ENCODE measurements at places on chromosomes 4 and X. TPM values are rescaled to one million over a fixed set of nuclear protein-coding genes. Genes with fewer than 3 reads are reported as not detected.

The HSD17B10 gene
- 203 TPM for total RNA-seq

The SSX5 gene
- not detected for total RNA-seq

The FAM133A gene
- total RNA-seq: 0.94 TPM

The TMEM271 gene
- not detected for total RNA-seq

The BRS3 gene
- total RNA-seq: not detected

The RWDD4 gene
- total RNA-seq: 19.7 TPM

The SPACA5 gene
- total RNA-seq: not detected

The EPHA5 gene
- total RNA-seq: 0.48 TPM

The REPS2 gene
- total RNA-seq: 0.85 TPM

The TMPRSS11A gene
- not detected for total RNA-seq

The FAM47C gene
- total RNA-seq: not detected

The TMSB4X gene
- 5,420 TPM for total RNA-seq

The CDS1 gene
- total RNA-seq: 0.48 TPM

The EDA gene
- total RNA-seq: 0.41 TPM

The FOXR2 gene
- total RNA-seq: not detected

The MCF2 gene
- 0.10 TPM for total RNA-seq

The MAD2L1 gene
- total RNA-seq: 47.2 TPM

The CCNB3 gene
- total RNA-seq: 1.3 TPM

The ABCG2 gene
- 19.1 TPM for total RNA-seq

The SMIM10L2A gene
- 0.21 TPM for total RNA-seq

The SLC2A9 gene
- total RNA-seq: 0.98 TPM

The IL21 gene
- not detected for total RNA-seq

The PTCHD1 gene
- not detected for total RNA-seq

The TLR8 gene
- total RNA-seq: not detected

The CWH43 gene
- not detected for total RNA-seq

The PLP1 gene
- not detected for total RNA-seq

The HSFX3 gene
- not detected for total RNA-seq

The ERAS gene
- total RNA-seq: not detected

The COX18 gene
- total RNA-seq: 6.4 TPM

The TACC3 gene
- total RNA-seq: 88.2 TPM

The PDLIM3 gene
- total RNA-seq: 0.12 TPM

The NIPAL1 gene
- total RNA-seq: 0.65 TPM

The DCUN1D4 gene
- 14.5 TPM for total RNA-seq

The PNCK gene
- 0.13 TPM for total RNA-seq

The TMSB15B gene
- total RNA-seq: 5.8 TPM

The GAGE13 gene
- total RNA-seq: not detected

The QRFPR gene
- not detected for total RNA-seq

The XK gene
- 0.31 TPM for total RNA-seq

The HTN3 gene
- total RNA-seq: not detected

The NUDT10 gene
- 0.98 TPM for total RNA-seq

The UGDH gene
- total RNA-seq: 248 TPM

The ZDHHC15 gene
- not detected for total RNA-seq

The SHISA3 gene
- not detected for total RNA-seq

The CFAP47 gene
- total RNA-seq: not detected

The FGFR3 gene
- 1.2 TPM for total RNA-seq

The MANBA gene
- 12.6 TPM for total RNA-seq

The GPR119 gene
- total RNA-seq: not detected

The P2RY10 gene
- not detected for total RNA-seq

The COL25A1 gene
- not detected for total RNA-seq

The ZFYVE28 gene
- 2.8 TPM for total RNA-seq

The TLR3 gene
- total RNA-seq: 0.40 TPM

The FABP2 gene
- total RNA-seq: not detected

The F8A3 gene
- total RNA-seq: 1.0 TPM

The GPR173 gene
- not detected for total RNA-seq
